ENCODE measurements at places on chromosomes 3 and 15. TPM values are rescaled to one million over a fixed set of nuclear protein-coding genes. Genes with fewer than 3 reads are reported as not detected.

Gene GOLGA6L4
- 9.1 TPM for total RNA-seq

Gene LCTL
- total RNA-seq: not detected

Gene ANKUB1
- total RNA-seq: not detected

Gene ZNF502
- total RNA-seq: 11.4 TPM

Gene FBXL22
- total RNA-seq: 13.3 TPM

Gene VGLL3
- total RNA-seq: 51.7 TPM

Gene CCDC54
- not detected for total RNA-seq

Gene TM4SF4
- total RNA-seq: not detected

Gene CDCP1
- 40.6 TPM for total RNA-seq

DNA sequence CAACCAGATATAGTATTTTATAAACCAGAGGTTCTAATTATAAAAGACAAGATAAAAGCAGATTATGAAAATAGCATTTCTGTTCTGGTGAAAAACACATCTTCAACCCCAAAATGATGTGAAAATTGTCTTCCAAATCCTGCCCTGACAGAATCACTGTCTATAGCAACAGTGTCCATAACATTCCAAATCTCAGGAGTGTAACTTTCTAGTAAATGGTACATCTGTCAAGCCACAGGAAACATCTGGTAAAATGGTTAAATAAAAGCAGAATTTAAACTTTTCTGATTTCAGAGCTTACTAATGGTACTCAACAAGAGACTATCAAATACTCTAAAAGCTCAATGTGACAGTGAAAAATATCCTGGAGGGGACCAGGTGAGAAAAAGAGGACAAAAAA lies 60.5 kb downstream of the VGLL4 start:
- no peak for DNase-seq

DNA sequence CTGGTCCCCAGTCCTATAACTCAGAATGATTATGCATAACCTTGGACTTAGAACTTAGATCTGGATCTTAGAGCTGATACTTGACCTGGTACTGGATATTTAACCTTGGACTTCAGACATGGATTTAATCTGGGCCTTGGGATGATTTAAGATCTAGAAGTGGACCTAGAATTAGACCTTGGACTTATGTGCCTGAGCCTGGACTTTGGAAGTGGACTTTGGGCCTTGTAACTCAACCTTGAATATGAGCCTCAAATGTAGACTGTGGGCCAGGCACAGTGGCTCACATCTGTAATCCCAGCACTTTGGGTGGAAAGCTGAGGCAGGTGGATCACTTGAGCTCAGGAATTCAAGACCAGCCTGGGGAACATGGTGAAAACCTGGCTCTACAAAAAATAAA lies 46.1 kb downstream of the ZNF589 start:
- no peak for DNase-seq

- peak; percentile 80 for DNase-seq
Observed at GRCh38 chr3:177521305-177521704, 324.0 kb upstream of the TBL1XR1 start.

DNA sequence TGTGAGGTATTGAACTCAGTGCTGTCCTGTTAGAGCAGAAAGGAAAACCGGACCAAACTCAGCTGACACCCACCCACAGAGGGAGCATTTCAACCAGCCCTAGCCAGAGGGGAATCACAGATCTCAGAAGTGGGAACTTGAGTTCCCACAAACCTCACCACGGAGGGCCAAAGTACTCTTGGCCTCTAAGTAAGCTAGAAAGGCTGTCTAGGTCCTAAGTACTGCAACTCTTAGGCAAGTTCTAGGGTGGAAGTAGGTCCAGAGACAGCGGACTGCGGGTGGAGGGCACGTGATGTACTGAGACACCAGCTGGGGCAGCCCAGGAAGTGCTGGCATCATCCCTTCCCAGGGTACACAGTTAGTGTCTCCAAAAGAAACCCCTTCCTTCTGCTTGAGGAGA lies 34.1 kb downstream of the EOMES start:
- no peak for DNase-seq

DNA sequence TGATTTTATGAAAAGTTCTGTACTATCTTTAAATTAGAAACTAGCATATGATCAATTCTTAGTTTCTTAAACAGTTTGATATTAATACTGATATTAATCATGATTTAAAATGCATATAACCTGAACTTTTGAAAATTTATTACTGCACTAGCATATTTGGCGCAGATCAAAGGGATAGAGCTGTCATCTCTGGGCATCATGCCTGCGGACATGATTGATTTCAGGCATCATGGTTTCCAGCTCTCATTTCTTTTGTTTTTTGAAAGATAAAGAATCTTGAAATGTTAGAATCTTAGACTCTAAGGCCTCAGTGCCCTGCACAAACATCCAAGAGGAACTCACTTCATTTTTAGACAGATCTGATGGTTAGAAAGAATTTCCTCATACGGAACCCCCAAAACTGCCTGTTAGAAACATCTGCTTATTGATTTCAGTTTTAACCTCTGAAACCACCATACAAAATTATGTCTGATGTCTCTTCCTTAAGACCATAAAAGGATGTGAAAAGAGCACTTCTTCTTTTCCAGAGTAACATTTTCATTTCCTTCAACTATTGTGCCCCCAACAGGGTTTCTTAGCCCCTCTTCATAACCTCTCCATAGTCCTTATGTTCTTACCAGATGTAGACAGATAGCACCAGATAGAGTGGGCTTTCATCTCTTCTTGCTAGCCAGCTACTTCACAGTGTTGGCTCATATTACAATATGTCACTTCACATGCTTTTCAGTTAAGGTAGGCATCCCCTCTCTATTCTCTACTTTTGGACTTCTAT lies 110.8 kb downstream of the BBX start:
- no peak for DNase-seq

GRCh38 chr15:72982714-72983113 lies 69.5 kb upstream of the NEO1 start:
- DNase-seq: no peak

GRCh38 chr3:71067977-71068654 lies 515.4 kb downstream of the FOXP1 start:
- DNase-seq: no peak

- DNase-seq: no peak
Observed at GRCh38 chr15:43190178-43190577, 5.0 kb downstream of the CCNDBP1 start.

DNA sequence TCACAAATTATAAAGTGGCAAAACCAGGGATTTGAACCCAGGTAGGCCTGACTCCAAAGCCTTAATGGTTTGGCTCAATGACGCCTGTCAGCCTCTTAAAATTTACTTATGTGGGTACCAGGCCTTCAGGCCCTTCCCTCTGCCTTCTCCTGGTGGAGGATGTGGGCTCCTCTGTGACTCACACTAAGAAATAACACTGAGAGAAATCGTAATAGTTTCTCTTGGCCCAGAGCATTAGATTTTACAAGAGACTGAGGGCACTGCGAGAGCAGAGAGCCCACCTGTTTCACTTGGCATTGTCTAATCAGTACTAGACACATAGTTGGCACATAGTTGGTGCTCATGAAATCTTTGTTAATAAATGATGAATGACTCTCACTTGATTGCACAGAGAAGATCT lies 505.2 kb downstream of the SHQ1 start:
- no peak for DNase-seq

GRCh38 chr3:147132168-147132567 lies 274.2 kb downstream of the ZIC4 start:
- no peak for DNase-seq

DNA sequence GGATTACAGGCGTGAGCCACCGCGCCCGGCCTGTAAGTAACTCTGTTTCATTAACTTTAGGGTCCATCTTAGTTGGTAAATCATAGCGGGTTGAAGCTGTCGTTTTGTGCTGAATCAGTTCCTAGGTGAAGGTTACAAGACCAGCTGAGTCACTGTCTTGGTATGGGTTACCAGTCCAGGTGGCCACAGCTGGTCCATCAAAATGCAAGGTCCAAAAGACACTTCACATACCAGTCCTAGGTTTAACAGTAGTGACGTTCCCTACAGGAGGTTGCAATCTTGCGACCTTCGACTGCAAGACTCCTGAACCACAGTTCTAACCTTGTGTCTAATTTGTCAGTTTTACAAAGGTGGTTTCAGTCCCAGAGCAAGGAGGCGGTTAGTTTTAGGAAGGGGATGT lies 160.1 kb upstream of the ATP10A start:
- no peak for DNase-seq

DNA sequence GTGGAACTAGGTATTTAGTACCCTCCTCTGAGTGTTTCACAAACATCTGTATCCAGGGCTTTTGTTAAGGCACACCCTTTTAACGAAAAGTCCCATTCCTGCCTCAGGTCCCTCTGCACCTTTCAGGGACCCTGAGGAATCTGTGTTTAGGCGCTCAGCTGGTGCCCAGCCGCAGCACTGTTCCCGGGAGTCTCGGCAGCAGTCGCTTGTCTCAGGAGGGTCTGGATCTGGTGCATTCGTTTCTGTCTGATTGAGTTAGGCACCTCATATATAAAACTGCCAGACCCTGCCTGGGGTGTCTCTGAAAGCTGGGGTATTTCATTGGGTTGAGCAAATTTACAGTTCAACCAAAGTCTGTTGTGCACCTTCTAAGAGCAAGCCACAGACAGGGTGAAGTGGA lies 162.8 kb upstream of the TOPAZ1 start:
- no peak for DNase-seq

- no peak for DNase-seq
Observed at GRCh38 chr3:10998542-10998941, 6.0 kb downstream of the SLC6A1 start.

- DNase-seq: no peak
Observed at GRCh38 chr15:100140527-100141308, 201.1 kb downstream of the ADAMTS17 start.

GRCh38 chr15:80242802-80243201 lies 9.2 kb downstream of the CTXND1 start:
- no peak for DNase-seq

GRCh38 chr15:95409211-95409610 lies 921.3 kb upstream of the NR2F2 start:
- no peak for DNase-seq

DNA sequence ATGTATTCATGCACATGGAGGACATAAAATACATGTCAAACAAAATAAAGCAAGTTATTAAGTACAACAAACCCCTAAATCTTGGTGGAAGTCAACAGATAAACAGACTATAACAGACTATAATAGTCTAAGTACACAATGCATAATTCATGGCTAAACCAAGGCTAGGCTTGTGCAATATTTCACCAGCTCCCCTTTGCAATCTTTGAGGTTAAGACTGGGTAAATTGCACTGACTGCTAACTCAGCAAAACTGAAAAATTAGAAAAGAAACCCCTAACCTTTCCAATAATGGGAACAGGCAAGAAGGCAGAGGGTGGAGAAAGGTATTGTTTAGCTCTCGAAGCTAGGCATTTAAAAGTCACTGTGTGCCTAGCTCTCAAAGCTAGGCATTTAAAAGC lies 304.9 kb upstream of the WNT5A start:
- no peak for DNase-seq

GRCh38 chr15:80875568-80876347 lies 96.6 kb downstream of the CEMIP start:
- no peak for DNase-seq

DNA sequence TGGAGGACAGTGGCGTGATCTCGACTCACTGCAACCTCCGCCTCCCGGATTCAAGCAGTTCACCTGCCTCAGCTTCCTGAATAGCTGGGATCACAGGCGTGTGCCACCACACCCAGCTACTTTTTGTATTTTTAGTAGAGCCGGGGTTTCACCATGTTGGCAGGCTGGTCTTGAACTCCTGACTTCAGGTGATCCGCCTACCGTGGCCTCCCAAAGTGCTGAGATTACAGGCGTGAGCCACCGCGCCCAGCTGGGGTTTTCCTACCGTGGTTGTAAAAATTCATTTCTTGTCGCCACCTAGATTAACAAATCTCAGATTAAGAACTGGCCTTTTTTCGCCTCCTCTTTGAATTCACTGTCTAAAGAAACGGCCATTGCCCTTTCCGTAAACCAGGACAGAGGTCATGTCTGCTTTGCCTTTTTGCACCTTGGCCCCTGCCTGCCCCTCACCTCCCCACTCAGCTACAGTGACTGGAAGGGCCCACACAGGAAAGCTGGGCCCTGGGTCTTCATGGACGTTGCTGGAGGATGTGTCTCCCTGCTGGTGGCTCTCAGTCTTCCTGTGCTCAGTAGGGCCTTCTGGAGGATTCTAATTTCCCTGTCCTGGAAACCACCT lies 17.2 kb downstream of the ZNF710 start:
- no peak for DNase-seq

GRCh38 chr3:67349551-67350174 lies 304.7 kb downstream of the SUCLG2 start:
- DNase-seq: no peak

- DNase-seq: no peak
Observed at GRCh38 chr3:133467780-133468179, 67.9 kb downstream of the BFSP2 start.

DNA sequence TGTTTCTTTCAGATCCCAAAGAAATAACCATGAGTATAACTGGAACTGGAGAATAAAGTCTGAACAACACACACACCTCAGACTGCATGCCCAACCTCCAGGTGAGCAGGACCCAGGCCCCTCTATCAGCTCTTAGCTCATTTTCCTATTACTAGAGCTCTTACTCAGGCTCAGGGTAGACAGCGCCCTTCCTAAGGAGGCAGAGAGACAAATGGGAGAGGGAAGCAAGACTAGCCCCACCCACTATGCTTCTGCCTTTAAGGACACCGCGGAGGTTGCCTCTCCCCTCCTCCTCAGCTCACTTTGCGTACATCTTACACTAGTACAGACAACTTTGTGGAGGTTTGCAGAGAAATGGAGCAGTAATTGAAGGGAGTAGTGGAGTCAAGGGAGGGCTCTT lies 44.0 kb upstream of the GLCE start:
- no peak for DNase-seq

- no peak for DNase-seq
Observed at GRCh38 chr3:31240874-31241273, 291.9 kb upstream of the STT3B start.

Data from ureter (tissue), 1 donor.